NCI-H1417 (cell line): ENCODE measurements at places on chromosomes 12 and 14.
A peak's percentile ranks its signal among the peaks of the same experiment; 100 is the strongest.

GRCh38 chr12:92530706-92531105, 172.1 kb upstream of the PLEKHG7 start:
- no peak for DNase-seq

GRCh38 chr14:38775986-38776385, 327.0 kb downstream of the SEC23A start:
- no peak for DNase-seq

DNA sequence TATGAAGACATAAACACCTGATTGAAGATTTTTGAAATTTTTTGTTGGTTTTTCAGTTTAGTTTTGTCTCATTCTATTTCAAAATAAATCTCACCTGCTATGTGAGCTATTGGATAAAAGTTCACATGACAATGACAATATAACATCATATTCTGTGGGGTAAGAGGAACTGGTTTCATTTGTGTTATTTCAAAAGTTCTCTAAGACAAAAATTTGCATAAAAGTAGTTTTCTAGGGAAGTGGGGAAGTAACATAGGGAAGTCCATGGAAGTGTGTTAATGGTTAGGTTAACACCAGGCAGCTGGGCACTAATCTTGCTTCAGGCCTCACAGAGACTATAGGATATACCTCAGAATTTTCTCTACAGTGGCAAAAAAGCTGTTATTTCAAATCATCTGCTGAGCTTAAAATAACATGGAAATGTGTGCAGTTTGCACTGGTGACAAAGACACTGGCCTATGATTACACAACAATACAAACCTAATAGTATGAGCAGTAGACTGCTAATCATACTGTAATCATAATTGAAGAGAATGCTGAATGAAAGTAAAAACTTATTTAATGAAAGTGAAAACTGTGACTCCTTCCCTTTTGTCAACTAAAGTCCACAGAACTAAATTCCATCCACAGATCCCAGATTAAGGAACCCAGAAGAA, 710.6 kb upstream of the TMEM132C start:
- no peak for DNase-seq

- DNase-seq: no peak
Observed at GRCh38 chr14:26526137-26526536, 71.7 kb downstream of the NOVA1 start.

DNA sequence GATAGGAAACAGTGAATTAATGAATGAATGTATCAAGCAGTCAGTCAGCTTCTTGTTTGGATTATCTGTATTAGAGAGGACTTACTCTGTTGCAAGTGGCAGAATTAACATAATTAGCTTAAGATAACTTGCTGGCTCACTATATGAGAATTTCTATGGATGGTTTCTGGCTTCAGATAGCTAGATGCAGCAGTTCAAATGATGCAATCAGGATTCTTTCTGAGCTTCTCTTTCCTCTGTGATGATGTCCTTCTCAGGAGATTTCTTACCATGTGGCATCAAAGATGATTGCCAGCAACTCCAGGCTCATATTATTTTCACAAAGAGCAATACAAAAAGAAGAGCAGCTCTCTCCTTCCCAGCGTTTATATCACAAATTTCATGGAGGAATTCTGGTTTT, 30.7 kb downstream of the FRMD6 start:
- no peak for DNase-seq

DNA sequence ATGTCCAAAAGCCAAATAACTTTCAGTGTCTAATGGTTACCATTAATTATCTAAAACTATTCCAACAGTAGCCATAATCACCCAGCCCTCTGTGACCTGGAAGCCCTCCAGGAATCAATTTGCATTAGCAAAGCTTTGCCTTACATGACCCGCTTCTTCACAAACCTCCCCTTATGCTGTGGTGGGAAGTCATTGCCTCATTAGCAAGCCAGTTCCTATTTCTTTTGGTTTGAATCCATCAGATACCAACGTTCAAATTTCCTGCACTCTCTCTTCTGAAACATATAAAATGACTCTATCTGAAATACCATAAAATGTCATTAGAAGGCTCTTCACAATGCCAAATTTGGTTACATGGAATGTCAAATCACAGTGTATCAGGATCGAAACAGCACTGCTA, 268.3 kb upstream of the PRKD1 start:
- DNase-seq: no peak

- no peak for DNase-seq
Observed at GRCh38 chr12:563250-563781, 99.9 kb downstream of the NINJ2 start.

DNA sequence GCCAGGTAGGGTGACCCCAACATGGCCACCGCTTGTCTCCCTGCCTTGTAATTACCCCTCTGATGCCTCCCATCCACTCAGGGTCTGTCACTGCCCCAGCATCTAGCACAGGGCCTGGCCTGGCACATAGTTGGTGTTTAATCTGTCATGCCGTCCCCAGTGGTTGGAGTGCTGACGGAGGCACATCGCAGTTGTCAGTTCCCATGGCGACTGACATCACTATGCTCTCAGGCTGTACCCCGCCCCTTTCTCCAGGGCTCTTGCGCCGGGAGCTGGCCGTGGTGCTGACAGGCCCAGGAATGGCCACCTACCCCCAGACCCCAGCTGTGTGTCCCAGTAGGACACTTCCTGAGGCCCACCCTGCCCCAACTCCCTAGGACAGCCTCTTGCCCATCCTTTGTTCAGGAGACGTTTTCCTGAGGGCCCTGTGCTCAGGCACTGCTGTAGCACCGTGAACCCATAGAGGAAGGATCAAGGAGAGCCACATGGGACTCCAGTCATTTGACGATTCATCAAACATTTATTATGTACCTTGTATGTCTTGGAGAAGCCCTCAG, 23.0 kb downstream of the FAM222A start:
- peak; percentile 23 for DNase-seq

- DNase-seq: no peak
Observed at GRCh38 chr14:59377491-59377890, 87.7 kb downstream of the GPR135 start.

GRCh38 chr12:1929241-1929984, 11.0 kb upstream of the CACNA2D4 start:
- no peak for DNase-seq

DNA sequence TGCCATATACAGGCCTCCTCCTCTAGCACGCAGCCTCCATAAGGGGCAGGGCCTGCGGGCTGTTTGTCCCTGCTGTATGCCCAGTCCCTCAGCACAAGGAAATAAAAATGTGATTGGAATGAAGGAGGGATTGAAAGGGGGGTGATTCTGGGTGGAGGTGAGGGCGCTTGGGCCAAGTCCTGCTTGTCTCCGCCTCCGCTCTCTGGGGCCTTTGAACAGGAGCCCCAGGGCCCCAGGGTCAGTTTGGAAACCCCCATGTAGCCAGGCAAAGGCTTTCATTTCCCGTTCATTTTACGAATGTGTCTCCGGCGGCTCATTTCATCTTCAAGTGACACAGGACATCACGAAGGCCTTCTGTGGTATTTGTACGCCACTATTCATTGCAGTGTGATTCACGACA, 4.5 kb upstream of the CACNA2D4 start:
- DNase-seq: no peak

GRCh38 chr14:104158827-104159798, 20.7 kb downstream of the KIF26A start:
- peak; percentile 53 for DNase-seq

GRCh38 chr12:69115099-69115498, 124.3 kb upstream of the CPSF6 start:
- no peak for DNase-seq

DNA sequence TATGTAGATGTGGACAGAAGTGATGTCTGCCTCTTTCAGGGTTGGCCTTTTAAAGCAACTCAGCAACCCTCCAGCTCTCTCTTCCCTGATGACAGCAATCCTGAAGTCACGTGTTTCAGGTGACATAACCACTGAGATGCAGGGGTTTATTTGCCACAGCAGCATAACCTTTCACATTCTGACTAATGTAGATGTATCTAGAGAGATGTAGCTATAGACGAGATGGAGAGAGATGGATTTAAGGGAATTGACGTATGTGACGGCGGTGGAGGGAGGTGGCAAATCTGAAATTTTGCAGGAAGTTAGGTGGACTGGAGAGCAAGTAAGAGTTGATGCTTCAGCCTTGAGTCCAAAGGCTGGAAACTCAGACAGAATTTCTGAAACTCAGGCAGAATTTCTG, 126.0 kb downstream of the ZFP36L1 start:
- DNase-seq: no peak

DNA sequence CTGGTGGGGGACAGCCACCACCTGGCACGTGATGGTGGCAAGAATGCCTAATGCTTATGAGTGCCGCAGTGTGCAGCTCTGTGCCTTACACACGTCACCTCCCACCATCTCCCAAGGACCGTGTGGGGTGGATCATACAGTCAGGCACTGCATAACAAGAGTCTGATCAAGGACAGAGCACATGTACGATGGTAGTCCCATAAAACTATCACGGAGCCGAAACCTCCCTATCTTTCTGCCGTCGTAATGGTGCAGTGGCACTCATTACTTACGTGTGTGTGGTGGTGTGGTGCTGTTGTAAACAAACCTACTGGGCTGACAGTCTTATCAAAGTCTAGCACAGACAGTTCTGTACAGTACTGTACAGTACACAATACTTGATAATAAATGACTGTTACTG, 89.3 kb downstream of the CACNA1C start:
- no peak for DNase-seq

- no peak for DNase-seq
Observed at GRCh38 chr14:25464772-25465171, 414.8 kb upstream of the STXBP6 start.

GRCh38 chr12:40565029-40565633, 127.1 kb upstream of the CNTN1 start:
- DNase-seq: peak; percentile 98

DNA sequence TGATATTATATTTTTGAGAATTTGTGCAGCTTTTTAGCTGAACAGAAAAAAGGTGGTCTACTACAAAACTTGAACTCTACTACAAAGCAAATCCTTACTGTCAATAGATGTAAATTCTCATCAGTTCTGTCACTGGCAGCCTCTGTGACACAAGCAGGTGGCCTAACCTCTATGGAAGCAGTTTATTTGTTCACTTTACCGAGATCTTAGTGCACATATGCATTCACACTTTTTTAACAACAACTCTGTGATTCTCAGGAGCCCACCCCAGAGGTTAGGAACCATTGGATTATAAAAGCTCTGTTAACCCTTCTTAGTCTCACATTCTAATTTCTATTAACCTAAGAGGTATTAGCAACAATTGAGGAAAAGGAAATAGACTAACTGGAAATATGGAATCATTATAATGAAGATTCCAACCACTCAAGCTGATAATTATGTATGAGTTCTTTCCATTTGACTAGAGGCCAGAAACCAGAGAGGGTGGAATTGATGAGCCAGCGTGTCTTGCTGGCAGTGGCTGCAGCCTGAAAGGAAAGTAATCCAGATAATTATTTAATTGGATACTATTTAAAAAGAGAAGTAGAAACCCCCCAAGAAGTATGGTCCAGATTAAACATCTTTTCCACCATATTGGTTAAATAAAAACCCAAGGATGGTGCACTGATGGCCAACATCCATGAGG, 451.1 kb downstream of the TMEM117 start:
- DNase-seq: no peak

DNA sequence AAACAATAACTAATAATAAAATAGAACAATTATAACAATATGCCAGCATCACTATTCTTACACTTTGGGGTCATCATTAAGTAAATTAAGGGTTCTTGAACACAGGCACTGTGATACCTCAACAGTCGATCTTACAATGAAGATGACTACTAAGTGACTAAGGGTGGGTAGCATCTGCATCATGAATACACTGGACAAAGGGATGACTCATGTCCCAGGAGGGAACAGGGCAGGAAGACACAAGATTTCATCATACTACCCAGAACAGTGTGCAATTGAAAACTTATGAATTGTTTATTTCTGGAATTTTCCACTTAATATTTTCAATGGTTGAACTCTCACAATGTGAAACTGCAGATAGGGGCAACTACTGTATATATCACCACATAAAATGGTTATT, 19.7 kb downstream of the TSPAN19 start:
- no peak for DNase-seq

GRCh38 chr12:5783289-5783920, 161.7 kb downstream of the ANO2 start:
- DNase-seq: peak; percentile 23

- DNase-seq: no peak
Observed at GRCh38 chr14:52031781-52032180, 37.1 kb downstream of the NID2 start.

GRCh38 chr14:99546234-99546879, 57.6 kb downstream of the CCDC85C start:
- DNase-seq: peak; percentile 78

DNA sequence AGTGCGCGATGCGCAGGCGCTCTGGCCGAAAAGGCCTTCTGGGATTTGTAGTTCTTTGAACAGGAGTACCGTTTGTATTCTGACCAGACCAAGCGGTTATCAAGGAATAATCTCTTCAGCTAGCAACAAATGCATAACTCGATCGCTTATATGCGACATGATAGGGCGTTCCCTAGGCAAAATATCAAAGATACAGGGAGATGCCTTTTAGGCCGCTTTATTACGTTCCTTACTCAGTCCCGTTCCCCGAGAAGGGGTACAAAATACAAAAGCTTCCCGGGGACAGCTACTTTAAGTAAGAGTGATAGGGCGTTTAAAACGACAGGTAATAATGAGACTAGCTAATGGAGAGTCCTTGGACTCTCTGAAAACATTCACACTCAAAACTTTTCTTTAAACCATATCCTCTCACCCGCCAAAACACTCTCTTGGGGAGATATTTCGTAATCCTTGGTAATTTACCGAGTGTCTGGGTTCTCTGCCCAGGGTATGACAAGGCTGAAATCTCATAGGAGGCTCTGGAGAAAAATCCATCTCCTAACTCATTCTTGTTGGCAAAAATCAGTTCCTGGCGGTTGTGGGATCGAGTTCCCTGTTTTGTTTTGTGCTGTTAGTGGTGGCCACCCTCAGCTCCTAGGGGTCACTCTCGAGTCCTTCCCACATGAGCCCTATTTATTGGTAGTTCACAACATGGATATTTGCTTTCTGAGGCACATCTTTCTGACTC, 412 bp upstream of the SNW1 start:
- DNase-seq: peak; percentile 98

- DNase-seq: no peak
Observed at GRCh38 chr12:116365114-116365513, 87.6 kb upstream of the MED13L start.

DNA sequence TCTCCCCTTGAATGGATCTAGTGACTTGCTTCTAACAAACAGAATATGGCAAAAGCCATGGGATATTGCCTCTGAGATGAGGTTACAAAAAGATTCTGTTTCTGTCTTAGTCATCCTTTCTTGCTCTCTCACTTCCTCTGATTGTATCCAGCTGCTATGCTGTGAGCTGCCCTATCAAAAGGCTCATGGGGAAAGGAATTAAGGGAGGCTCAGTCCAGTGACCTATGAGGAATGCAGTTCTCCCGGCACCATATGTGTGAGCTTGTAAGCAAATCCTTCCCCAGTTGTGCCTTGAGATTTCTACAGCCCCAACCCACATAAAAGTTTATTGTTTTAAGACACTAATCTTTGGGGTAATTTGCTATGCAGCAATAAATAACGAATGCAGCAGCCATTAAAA, 183.1 kb downstream of the KLHL28 start:
- no peak for DNase-seq

GRCh38 chr12:112357214-112357613, 25.0 kb downstream of the HECTD4 start:
- no peak for DNase-seq
